ENCODE measurements at places on chromosomes 12 and 14. TPM values are rescaled to one million over a fixed set of nuclear protein-coding genes. Genes with fewer than 3 reads are reported as not detected.

The CD163L1 gene
- polyA plus RNA-seq: 8.5 TPM

The PTHLH gene
- polyA plus RNA-seq: not detected

The CLEC2A gene
- polyA plus RNA-seq: not detected

The RAD9B gene
- 0.17 TPM for polyA plus RNA-seq

The HOXC5 gene
- 0.24 TPM for polyA plus RNA-seq

- peak; percentile 38 for DNase-seq
These were observed 29.9 kb upstream of the BCDIN3D start for GRCh38 chr12:49872781-49873181.

DNA sequence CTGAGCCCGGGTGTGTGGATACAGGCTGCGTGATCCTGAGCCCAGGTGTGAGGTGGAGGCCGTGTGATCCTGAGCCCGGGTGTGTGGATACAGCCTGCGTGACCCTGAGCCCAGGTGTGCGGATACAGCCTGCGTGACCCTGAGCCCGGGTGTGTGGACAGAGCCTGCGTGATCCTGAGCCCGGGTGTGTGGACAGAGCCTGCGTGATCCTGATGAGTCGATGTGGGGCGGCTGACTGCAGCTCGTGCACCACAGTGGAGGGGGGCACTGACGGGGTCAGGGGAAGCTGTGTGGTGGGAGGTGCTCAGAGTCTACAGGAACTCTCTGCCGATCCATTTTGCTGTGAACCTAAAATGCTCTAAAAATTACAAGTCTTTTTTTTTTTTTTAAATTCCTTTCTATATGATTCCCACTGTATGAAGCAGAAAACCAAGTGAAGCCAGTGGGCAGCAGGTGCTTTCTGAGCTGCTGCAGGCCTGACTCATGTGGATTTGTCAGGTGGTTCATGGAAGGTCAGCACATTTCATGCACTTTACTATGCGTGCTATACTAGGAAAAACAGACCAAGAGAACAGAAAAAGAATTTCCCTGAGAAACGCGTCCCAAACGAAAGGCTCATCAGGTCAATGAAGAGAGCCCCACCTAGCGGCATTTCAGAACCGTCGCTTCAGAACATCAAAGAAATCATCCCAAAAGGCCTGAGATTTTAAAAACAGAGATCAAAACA is 19.3 kb downstream of the BRF1 start:
- DNase-seq: no peak

DNA sequence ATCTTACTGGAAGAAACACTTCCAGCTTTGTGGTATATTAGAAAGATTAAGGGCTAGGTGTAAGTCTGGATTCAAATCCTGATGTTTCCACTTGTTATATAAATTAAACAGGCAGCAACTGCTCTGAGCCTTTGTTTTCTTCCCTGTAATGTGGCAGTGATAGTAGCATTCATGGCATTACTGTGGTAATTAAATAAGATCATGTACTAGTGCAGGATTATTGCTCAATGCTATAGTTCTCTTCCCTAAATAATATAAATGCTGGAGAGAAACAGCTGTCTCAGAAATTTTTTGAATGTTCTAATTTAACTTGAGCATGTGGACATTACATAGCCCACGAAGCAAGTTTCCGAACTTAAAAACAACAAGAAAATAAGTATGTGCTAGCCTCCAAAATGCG is 5.4 kb downstream of the TMEM117 start:
- no peak for DNase-seq

DNA sequence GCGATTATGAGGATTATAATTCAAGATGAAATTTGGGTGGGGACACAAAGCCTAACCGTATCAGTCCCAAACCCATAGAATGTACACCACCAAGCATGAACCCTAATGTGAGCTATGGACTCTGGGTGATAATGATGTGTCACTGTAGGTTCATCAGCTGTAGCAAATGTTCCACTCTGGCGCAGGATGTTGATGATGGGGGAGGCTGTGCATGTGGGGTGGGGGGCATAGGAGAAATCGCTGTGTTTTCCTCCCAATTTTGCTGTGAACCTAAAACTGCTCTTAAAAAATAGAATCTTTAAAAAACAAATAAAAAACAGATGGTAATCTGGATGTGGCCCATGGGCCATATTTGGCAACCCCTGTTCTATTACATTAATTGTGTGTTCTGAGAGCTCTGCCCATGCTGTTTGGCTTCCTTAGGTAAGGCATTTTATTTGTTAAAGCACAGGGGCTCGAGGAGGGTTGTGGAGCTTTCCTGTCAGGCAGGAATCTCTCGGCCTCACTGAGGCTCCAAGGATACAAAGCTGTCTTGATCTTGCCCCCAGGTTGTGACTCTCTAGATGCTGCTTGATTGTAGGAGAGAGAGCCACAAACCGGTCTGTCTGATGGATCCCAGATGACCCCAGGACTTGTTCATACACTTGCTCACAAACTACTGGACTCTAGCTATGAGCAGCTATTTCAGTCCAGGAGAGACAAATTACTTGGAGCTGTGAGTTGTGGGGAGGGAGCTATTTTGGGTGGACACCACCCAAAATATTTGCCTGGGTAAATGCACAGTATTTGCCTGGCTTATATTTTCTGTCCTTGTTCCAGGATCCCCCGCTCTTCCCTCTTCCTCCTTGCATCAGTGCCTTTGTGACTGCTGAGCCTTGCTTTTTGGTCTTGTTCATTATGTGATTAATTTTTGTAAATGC is 340.2 kb downstream of the MED13L start:
- no peak for DNase-seq

DNA sequence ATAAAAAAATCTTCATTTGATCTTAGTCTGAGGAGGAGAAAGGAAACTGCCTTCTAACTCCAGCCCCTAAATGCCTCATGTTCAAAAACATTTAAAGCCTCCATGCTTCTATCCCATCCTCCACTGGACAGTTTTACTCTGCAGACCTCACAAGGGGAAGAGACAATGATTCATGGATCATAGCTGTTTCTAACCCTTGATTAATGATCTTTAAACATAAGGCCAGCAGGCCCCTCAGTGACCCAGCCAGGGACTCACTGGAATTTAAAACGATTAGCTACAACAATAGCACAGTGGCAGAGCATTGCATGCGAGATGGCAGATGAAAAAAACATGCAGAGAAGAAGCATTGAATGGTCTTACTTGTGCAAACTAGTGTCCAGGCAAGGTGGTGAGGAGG is 6.0 kb downstream of the DCTN2 start:
- no peak for DNase-seq

DNA sequence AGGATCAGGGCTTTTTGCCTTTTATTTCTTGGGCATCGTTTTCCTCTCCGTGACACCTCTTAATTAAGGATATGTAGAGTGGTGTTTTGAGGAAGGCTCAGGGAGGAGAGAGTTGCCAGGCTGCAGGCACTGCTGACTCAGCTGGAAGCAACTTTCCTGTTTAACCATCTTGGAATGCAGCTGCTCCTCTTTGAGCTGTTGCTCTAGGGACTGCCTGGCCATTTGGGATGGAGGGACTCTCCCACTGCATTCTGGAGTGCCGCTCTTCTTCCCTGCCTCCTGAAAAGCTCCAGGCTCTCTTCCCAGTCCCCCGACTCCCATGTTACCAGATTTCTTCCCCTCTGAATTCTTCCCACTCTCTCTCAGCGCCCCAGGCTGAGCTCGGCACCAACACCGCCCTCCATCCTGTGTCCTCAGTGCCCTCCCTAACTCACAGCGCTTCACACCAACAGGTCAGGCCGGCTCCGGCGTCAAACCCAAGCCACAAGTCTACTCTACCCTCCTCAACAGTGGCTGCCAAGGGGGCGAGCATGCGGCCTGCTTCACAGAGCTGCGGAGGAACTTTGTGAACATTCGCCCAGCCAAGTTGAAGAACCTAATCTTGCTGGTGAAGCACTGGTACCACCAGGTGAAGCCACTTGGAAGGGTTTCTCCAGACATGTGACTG is 5.9 kb downstream of the OAS3 start:
- DNase-seq: no peak

- no peak for DNase-seq
These were observed 18.8 kb downstream of the TCP11L2 start for GRCh38 chr12:106321139-106321850.

- no peak for DNase-seq
These were observed 90.4 kb downstream of the TMEM121 start for GRCh38 chr14:105616802-105617192.

- peak; percentile 66 for DNase-seq
These were observed 31.1 kb downstream of the CCDC177 start for GRCh38 chr14:69543341-69544115.

- DNase-seq: no peak
These were observed 30.6 kb upstream of the CCDC91 start for GRCh38 chr12:28159688-28160087.

DNA sequence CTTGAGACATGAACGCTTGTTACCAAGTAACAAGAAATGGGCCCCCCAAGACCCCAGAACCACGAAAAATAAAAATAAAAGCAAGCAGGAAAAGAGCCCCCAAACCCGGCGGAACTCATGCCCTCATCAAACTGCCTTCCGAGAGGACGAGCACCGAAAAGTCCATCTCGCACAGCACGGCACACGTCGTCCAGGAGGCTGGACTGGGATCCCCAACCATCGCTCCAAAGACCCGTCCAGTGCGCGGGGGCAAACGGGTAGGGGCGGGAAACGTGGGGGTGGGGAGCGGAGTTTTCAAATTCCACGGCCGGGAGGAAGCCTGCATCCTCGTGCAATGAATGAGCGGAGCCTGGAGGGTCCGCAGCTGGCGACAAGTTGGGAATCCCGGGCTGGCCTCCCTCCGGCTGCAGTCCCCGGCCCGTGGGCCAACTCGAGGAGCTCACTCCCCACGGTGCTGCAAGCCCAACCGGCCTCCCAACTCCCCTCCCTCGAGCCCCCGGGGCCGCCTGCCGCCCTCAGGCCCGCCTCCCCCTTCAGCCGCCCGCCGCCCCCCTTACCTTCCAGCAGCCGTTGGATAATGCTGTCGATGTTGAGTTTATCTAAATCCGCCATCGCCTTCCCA is 484 bp downstream of the PPP1CC start:
- no peak for DNase-seq

DNA sequence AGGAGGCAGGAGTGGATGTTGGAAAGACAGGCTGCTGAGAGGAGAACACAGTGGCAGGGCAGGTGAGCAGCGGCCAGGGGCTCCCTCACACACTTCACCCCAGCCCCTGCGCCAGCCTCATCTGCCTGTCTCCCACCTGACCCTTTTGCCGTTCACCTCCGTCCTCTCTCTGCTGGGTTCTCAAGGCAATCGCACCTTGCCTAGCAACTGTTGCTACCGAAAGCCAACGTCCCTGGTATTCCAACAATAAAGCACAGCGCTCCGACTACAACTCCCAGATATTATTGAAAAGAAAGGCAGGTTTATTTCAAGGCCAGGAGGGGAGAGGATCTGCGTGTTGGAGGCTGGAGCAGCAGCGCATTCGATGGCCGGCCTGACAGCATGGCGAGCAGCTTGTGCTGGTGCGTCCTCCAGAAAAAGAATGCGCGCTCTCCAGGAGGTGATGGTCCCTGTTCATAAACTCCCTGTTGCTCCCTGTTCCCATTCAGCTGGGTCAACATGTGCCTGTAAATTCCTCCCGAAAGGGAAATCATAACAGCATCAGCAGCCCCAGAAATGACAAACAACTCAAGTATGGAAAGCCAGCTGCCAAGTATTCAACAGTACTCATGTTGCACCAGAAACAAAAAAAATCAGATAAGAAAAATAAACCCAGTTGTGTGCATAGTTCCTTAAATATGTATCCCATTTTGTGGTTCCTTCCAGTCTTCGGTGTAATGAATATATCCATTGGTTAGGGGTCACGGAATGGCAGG is 153.0 kb upstream of the DIO3 start:
- peak; percentile 7 for DNase-seq

- no peak for DNase-seq
These were observed 253.2 kb downstream of the CACNA1C start for GRCh38 chr12:2306012-2306411.

DNA sequence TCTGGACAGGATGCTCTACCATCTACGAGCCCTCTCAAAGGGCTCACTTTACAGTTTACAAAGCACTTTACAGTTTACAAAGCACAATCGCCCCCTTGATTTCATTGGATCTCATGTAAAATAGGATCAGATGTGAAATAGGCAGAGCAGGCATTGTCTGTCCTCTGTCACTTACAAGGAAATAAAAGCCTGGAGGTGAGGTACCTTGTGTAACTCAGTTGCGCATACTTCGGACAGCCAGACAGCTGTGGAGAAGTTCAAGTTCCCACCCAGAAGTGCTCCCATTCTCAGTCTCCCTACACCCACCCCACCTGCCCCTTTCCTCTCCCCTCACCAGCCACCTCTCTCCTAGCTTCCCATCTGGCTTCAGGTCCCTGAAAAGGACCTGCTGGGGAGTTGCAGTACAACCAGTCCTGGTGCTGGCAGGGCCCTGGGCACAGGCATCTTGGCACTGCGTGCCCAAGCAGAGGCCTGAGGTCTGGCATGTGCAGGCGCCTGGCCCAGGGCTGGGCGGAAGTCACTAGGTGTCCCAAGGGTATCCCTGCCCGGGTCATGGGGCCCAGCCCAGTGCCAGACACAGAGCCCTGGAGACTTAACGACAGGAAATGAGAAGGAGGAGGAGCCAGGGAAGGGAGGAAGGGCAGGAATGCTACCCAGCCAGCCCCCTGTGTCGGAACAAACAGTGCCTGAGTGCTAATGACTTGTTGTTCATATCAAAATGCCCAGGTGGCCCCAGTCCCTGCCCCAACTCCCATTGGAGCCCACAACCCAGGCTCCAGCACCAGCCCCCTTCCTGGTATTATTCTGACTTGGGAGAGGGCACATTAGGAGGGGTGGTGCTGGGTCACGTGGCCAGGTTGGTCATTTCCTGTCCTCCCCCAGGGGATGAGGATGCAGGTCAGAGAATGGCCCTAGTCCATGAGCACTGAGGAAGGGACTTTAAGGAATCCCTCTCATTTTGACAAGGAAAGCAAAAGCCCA is 5.4 kb downstream of the RAPGEF3 start:
- DNase-seq: peak; percentile 72

DNA sequence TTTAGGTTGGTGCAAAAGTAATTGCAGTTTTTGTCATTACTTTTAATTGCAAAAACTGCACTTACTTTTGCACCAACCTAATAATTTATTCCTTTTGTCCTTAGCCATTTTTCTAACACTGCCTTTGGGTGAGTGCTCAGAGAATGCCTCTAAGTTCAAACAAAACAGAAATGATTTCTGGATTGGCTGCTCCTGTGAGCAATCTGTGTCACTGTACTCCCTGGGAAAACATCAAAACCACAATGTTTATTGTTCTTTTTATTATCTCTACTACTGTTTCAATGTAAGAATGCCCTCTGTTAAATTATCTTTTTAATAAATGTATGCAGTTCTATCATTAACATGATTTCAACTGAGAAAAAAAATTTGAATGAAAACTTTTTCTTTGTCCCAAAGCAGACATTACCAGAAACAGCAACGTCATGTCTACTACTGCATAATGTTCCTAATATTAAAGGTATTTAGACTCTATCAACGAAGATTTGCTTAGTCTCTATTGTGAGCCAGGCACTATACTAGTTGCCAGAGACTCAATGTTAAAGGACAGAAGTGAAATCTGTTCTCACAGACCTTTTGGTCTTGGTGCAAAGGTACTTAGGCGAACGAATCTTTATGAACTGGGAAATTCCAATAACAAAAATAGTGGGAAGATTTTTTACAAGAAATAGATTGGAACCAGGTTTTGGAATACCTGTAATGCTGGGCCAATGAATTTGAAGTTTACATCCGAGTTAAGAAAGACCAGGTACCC is 6.2 kb downstream of the SLC41A2 start:
- no peak for DNase-seq
